ENCODE measurements at places on chromosomes 4 and X.

DNA sequence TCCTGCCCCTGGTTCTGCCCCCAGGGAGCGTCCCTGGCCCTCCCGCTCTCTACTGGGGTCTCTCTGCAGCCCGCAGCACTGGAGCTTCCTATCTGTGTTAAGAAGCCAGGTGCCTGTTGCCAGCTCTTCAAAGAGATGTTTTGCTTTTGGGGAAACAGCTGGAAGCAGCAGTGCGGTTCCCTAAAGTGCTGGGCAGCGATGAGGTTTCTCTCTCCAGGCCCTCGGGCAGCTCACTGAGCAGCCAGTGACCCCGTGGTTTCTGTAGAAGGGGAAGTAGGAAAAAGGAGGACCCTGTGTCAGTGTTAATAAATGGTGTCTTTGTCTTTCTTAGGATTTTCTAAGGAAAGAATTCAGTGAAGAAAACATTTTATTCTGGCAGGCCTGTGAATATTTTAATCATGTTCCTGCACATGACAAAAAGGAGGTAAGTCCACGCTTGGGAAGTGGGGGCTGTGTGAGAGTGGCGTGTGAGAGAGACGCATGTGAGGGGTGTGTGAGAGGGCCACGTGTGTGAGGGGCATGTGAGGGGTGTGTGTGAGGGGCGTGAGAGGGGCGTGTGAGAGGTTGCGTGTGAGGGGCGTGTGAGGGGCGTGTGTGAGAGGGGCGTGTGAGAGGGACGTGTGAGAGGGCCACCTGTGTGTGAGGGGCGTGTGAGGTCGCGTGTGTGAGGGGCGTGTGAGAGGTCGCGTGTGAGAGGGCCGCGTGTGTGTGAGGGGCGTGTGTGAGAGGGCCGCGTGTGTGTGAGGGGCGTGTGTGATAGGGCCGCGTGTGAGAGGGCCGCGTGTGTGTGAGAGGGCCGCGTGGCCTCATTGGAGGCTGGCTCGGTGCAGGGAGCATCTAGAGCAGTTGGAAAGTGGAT is 27.1 kb upstream of the HGFAC start:
- DNase-seq = no peak

DNA sequence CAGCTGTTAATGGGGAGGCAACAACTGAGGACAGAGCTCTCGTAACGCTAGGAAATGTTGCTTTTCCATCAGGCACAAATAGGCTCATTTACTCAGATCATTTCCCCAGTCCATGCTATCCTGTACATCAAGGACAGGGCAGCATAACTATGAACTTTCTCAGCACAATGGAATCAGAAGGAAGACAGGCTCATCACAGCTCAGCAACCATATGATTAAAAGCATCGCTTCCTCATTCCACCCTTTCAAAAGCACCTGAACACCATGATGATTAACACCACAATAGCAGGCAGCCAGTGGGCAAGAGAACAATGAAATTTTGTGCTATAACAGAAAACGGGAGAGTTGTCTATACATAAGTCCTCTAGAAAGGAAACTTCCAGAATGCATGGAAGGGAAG is 297.8 kb downstream of the ZNF674 start:
- DNase-seq = no peak

DNA sequence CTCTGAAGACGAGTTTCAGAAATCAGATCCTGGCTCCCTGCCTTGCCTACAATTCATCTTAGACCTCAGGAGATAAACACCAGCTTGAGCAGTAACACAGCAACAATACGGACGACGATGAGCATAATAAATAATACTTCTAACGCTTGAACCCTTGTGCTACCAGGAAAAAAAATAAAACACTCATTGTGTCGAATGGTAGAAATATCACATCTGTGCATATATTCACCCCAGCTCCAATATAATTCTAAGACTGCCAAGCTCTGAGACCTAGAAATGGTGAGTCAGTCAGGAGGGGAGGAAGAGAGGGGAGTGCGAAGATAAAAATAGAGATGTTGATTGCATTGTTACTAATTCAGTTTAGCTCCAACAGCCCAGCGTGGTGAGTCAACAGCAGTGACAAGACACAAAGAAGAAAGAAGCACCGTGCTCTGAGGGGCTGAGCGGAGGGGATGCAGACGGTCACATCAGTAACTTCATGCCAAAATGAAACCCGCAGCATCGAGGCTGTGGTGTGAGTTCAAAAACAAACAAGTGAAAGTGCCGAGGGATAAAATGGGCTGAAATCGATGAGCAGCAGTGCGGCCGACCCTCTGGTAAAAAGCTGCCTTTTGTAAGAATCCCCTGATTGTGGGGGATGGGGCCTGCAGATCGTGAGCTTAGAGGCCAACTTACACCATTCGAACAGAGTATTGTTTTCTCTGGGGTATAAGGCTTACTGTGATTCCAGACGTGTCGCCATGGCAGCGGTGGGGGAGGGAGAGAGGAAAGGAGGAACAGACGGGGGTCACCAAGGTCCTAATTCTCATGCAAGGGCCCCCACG is 150.4 kb downstream of the MGST2 start:
- DNase-seq = no peak

DNA sequence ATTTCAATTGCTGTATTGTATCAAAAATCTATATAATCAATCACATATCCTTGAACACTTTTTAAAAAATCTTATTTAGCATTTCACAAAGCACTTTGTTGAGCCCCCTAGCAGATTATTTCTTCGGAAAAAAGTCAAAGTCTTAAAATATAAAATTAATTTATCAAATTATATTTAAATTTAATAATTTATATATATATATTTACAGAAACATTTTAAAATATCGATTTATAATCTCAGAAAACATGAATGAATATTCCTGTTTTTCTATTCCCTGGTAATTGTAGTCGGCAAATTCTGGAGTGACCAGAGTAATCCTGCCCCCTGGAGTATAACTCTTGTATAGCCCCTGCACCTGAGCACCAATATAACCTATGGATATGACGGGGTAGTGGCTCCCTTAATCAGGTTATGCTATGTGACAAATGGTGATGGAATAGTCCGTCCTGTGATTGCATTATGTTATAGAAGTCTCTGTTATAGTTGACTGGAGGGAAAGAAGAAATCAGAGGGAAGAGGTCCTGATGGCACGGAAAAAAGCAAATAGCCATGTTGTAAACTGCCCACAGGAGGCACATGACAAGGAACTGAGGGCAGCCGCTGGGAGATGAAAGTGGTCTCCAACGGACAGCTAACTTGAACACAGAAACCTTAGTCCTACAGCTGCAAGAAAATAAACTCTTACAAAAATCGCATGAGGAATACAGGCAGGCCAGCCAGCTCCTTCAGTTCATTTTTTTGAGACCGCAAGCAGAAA is 1092.3 kb downstream of the ARAP2 start:
- no peak for DNase-seq

GRCh38 chrX:42017971-42018370 is 94.6 kb upstream of the CASK start:
- DNase-seq = no peak

DNA sequence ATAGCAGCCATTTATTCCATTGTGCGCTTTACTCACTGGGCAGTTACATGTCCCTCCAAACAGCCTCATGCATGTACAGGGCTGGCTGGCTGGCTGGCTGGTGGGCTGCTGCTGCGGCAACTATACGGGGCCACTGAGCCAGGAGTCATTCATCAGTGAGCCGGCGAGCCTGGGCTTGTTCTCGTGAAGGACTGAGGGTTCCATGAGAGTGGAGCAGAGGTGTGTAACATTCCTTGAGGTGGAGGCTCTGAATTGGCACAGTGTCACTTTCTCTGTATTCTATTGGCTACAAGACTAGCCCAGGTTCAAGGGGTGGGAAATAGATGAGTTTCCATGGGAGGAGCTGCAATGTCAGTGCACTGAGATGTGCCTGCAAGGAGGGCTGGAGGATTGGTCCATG is 89.1 kb downstream of the ARHGAP10 start:
- no peak for DNase-seq

- DNase-seq = no peak
Observed at GRCh38 chr4:108107729-108108382, 60.9 kb downstream of the LEF1 start.

DNA sequence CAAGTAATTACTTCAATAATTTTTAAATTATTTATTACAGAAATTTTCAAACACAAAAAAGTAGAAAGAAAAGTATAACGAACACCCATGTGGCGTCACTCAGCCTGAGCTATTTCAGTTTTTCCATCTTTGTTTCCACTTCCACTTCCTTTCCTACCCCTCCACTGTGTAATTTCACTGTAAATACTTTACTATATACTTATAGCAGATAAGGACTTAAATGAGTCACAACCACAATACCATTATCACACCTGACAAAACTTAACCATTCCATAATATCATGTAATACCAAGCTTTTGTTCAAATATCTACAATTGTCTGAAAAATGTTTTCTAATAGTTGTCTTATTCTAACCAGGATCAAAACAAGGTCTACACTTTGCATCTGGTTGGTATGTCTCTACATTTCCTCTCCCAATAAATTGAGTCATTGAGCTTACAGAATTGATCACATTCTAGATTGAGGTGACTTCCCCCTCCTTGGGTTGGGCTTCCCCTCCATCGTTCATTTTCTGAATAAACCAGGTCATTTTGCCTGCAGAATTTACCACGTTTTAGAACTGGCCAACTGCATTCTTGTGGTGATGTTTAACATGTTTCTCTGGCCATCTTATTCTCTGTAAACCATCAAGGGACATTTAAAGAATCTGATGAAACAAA is 48.7 kb downstream of the ATP10D start:
- no peak for DNase-seq

GRCh38 chrX:19670854-19671620 is 155.7 kb upstream of the MAP3K15 start:
- no peak for DNase-seq

- DNase-seq = no peak
Observed at GRCh38 chr4:42470023-42470422, 72.7 kb downstream of the SHISA3 start.

- DNase-seq = no peak
Observed at GRCh38 chr4:13368217-13368616, 115.9 kb downstream of the RAB28 start.

DNA sequence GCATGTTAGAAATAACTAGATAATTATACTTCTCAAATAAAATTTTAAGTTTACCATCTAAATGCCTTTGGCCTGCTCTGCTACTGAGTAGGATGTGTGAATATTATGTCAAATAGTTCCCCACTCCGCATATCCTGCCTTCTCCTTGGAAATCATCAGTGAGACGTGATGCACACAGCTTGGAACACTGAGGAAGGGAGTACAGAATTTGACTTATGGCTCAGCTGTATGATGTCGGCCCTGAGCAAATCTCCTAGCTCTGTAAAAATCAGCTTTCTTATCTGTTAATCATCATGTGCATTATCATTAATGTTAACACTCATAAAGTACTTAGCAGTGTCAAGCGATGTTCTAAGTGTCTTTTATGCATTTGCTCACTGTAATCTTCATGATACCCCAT is 241.0 kb upstream of the ANKRD50 start:
- DNase-seq = no peak

- DNase-seq = no peak
Observed at GRCh38 chr4:105871997-105872396, 23.3 kb upstream of the NPNT start.

- no peak for DNase-seq
Observed at GRCh38 chr4:117491516-117491915, 406.1 kb upstream of the TRAM1L1 start.

DNA sequence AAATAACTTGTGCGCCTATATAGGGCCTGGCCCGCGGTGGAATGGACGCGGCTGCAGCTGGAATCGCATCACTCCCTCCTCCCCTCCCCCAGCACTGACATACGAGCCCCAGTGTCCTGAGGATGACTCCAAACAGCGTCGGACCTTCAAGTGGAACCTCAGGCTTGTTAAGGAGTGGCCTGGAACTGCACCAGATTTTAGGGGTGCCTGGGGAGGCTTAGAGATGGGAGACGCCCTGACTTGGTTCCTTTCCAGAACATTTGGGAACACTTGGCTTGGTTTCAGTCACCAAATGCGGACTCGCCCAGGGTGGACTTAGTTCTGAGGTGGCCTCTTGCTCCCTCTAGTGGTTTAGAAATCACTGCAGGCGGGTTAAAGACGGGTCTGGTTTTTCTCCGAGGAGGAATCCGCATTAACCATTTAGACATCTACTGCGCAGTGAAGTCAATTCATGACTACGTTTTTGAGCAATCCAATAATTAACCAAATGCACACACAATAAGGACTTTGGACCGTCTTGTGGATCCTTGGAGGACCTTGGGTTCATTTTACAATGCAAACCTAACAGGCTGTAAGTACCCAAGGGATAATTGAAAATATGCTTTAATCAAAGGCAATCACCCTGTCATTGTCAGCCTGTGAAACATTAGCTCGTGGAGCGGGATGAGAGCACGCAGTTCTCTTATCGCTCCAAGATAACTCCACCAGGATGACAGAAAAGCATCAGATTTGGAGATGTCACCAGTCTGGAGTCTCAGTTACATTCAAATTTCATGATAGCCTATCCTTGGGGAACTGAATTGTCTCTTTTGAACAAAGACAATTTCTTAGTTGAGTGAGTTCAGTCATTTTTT is 11.2 kb upstream of the PDGFRA start:
- DNase-seq = no peak

- DNase-seq = no peak
Observed at GRCh38 chr4:135249024-135249423, 1047.4 kb upstream of the PABPC4L start.

GRCh38 chrX:67288156-67288555 is 255.7 kb upstream of the AR start:
- no peak for DNase-seq

DNA sequence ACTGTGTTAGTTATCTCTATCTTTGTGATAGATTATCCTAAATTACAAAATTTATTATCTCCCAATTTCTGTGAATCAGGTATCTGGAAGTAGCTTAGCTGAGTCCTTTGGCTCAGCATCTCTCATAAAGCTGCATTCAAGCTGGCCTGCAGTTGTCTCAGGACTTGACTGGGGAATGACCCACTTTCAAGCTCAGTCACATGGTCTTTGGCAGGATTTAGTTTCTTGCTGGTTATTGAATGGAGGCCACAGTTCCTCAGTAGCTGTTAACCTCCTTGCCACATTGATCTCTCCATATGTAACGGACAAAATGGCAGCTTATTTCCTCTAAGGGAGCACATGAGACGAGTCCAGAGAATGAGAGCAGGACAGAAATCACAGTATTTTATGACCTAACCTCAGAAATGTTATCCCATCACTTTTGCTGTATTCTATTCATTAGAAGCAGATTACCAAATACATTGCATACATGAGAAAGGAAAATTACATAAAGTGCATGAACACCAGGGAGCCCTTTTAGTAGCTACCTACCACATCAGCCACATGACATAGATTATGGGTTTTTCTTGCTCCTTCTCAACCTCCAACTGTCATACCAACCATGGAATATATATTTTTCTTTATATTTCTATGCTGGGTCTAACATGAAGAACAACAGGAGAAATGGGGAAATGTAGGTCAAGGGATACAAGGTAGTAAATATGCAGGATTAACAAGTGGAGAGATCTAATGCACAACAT is 730.1 kb downstream of the CCSER1 start:
- no peak for DNase-seq
